Femur (tissue), 1 donor: ENCODE measurements at places on chromosomes 4 and X.

- DNase-seq = no peak
Observed at GRCh38 chr4:94595880-94596483, 144.2 kb downstream of the PDLIM5 start.

GRCh38 chr4:113749178-113749577 is 12.4 kb downstream of the CAMK2D start:
- DNase-seq = no peak

- no peak for DNase-seq
Observed at GRCh38 chr4:36152735-36153134, 91.6 kb downstream of the ARAP2 start.

DNA sequence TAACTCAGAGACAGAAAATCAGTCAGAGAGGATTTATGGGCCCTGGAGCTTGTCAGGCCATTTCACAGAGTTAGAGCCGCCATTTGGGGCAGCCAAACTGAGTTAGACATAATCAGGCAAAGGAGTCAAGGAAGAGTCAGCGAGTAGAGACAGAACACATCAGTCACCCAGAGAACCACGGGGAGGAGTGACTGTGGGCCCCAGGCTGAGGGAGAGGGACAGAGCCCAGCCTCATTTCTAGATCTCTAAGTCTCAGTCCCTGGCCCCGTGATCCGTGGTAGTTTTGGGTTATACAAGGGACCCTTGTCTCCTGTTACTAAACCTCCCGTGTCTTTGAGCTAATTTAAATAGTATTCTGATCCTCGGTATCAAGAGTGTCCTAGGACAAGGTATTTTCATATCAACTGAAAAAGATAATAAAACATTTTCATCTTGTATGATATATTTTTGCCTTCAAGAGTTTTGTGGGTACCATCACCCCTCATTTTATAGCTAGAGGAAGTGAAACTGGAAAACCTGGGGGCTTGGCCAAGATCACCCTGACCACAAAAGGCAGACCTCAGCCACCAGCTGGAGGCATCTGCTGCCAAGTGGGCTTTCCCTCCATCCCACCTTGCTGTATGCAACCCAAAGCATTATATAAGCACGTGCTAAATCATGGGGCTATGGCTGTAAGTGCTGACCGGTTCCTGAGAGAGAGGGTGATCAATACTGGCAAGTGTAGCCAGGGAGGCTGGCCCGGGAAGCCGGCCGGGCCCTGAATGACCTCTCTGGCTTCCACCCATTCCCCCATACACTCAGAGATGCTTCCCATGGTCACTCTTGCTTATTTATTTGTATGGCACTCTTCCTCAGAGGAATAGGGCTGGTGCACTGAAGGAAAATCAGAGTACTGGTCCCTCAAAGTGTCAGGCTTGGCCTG is 204.1 kb downstream of the BCOR start:
- no peak for DNase-seq

GRCh38 chrX:36543499-36543898 is 464.7 kb upstream of the FAM47C start:
- DNase-seq = no peak

- DNase-seq = peak; percentile 66
Observed at GRCh38 chr4:1356181-1356998, 9.4 kb downstream of the UVSSA start.

DNA sequence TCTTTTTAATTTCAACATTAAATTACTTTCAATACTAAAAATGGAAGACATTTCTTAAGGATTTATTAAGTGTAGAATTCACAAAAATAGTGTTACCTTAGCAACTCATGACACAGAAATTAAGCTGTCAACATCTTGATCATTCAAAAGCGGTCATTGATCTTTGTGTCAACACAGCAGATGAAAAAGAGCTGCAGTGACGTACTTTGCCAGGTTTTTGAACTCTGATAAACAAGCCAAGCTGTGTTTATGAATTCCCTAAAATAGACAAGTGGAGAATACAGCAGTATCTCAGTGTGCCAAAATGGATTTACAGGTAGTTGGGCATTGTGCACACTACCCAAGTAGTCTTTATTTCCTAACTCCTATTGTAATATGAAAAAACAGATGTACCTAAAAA is 1141.8 kb upstream of the PCDH7 start:
- no peak for DNase-seq

DNA sequence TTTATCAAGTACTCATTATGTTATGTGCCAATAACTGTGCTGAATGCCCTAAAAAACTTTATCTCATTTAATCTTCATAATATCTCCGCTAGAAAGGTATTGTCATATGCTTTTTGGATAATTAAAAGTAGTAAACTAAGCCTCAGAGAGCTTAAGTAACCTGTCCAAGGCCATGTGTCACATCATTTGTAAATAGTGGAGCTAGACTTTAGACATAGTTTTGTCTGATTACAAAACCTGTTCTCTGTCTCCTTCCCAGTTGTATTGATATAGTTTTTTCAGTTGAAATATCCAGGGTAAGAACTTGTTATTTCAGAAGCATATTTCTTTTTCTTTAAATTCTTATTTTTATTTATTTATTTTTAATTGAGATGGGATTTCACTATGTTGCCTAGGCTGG is 66.7 kb downstream of the TENM3 start:
- no peak for DNase-seq

- DNase-seq = peak; percentile 57
Observed at GRCh38 chr4:99808260-99808857, 8.3 kb upstream of the DAPP1 start.

DNA sequence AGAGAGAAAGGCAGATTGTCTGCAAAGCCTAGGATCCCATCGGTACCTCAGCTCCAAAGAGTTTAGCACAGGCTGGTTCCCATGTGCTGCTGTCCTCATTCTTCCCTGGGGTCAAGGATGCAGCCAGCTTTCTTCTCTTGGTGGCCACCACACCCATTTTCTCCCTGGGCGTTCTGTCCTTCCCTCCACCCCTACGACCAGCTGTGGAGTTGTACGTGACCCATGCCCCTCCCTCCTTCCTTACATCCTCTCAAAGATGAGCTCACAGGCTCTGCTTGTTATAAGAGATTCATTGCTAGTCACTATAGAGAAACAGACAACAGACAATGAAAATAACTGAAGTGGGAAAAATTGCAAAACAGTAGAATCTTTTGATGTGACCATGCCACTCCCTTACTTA is 74.0 kb upstream of the KLF3 start:
- peak; percentile 46 for DNase-seq

GRCh38 chr4:120447774-120448173 is 381.1 kb upstream of the MAD2L1 start:
- DNase-seq = no peak

DNA sequence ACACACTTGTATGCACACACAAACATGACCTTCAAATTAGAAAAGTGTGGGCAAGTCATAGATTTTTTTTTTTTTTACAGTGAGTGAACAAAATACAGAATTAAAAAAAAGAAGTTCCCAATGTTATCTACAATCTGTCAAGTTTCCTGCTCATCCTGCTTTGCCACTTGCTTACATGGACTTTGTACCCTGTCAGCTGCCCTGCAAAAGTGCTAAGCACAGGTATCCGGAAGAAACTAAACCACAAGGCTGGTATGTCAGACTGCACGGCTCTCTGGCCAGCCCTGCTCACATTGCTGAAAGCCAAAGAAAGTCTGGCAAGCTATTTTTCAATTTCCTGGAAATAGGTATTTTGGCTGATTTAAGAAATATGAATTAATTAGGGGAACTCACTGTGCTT is 38.9 kb upstream of the BCLAF3 start:
- no peak for DNase-seq

- no peak for DNase-seq
Observed at GRCh38 chr4:113958766-113959538, 20.5 kb downstream of the ARSJ start.

GRCh38 chrX:9878146-9878820 is 88.9 kb upstream of the CLDN34 start:
- no peak for DNase-seq

GRCh38 chr4:3317011-3317655 is 24.3 kb downstream of the RGS12 start:
- DNase-seq = peak; percentile 12

DNA sequence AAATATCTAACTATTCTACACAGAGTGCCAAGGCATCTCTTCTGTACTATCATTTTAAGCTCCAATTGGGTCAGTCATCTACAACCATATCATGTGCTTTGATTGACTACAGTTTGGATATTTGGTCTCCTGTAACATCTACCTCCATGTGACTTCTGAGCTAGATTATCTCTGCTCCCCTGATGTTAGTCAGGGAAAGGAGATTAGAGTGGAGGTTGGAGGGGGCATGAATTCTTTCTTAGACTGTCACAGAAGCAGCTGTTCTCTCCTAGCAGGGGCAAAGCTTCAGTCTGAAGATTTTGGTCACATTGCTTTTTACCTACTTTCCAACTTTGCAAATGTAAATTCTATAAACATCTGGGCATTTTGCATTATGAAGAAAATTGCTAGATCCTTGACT is 62.6 kb upstream of the C4orf54 start:
- no peak for DNase-seq

- DNase-seq = no peak
Observed at GRCh38 chr4:166324321-166324720, 451.3 kb downstream of the TLL1 start.

DNA sequence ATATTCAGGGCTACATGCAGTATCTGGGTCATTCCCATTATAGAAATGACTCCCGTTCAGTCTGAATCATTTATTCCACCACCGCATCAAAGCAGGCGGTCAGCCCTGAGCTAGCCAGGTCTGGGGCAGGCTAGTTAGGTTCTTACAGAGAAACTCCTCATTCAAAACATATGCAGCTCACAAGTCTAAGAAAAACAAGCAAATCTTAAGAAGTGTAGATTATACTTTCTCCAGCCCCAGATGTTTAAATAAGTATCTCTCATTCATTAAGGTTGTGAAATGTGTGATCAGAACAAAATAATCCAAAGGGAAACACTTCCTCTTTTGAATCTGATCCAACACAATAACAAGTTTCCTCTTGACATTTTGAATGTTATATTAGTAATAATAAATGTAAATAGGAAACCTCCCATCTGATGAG is 441.9 kb downstream of the INPP4B start:
- DNase-seq = peak; percentile 80

GRCh38 chr4:168388890-168389289 is 70.3 kb upstream of the DDX60 start:
- DNase-seq = no peak

- no peak for DNase-seq
Observed at GRCh38 chr4:16670727-16671126, 227.7 kb downstream of the LDB2 start.

DNA sequence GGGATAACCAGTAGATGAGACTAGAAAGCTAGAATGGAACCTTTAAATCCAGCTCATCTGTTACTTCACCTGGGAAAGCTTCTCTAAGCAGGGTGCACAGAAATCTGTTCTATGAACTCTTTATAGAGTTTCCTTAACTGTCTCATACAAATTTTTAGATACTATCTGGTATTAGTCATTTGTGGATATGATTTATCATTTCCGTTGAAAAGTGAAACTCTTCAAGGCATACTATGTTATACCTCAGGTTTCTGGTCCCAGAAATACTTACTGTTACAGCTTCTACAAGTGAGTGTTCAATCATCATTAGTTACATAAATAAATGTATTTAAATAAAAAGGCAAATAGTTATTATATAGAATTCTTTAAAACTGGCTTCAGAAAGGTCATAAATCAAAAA is 298.3 kb upstream of the AGA start:
- no peak for DNase-seq

DNA sequence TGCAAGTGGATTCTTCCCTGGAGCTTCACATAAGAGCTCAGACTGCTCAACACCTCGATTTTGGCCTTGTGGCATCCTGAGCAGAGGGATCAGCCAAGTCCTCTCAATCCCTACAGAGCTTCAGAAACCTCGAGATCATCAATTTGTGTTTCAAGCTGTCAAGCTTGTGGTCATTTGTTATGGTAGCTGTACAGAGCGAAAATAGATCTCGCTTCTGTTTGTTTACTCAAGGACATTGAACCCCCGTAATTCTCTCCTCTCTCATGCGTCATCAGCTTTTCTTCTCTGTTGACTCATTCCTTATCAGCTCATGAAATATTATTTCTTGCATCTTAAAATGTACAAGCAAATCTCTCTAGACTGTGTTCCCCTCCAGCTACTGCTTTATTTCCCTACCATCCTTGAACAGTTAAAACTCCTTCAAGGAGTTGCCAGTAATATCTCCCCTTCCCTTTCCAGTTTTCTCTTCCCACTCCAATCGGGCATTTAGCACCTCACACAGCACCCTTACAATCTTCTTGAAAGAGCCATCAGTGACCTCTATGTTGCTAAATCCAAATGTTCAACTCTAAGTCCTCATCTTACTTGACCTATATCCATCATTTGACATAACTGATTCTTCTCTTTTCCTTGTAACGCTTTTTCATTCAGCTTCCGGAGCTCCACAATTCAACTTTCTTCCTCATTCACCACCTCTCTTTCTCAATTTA is 106.2 kb upstream of the FAT1 start:
- no peak for DNase-seq

- no peak for DNase-seq
Observed at GRCh38 chr4:36255577-36255976, 11.3 kb upstream of the ARAP2 start.
